NCI-H446 treated with DMSO at 0.1 percent for 48 hours (cell line): ENCODE measurements at places on chromosomes 2 and 18.

- DNase-seq = no peak
Observed at GRCh38 chr2:131045286-131046027, 47.8 kb downstream of the FAM168B start.

GRCh38 chr2:188142636-188143295 lies 148.9 kb upstream of the GULP1 start:
- DNase-seq = no peak

DNA sequence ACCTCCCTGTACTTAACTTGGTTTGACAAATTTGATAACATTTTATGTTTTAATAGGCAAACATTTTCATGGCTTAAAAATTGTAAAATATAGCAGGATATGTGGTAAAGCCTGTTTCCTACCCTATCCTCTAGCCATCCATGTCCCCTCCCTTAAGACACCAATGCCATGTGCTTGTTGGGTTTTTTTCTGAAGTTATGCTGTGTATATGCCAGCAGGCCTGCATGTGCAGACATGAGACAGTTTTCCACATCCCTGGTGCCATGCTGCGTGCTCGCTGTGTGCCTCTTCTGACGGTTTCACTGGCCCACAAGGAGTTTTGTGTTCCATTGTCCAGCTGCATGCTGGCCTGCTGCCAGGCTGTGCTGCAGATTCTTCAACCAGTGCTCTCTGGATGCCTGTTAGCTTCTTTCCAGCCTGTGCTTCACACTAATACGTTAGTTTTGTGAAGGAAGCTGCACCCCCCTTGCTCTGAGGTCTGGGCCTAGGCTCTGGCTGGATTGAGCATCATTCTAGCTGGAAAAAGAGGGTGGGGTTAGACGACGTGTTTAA lies 16.9 kb downstream of the INPP4A start:
- no peak for DNase-seq

DNA sequence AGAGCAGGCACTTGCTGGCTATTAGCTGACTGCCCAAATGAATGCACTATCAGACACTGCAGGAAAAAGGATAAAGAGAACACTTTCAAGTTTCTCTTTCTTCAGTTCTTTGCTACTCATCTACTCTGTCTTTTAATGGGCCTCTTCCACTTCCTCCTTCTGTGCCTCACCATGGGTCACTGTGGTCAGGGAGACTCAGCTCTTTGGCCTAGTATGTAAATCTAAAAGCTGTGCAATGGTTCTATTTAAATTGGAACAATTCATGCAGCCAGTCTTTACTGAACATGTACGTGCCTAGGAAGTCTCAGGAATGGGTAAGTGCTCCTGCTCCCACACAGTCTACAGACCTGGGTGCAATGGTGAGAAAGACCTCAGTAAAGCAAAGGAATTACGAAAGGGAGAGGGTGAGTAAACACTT lies 79.1 kb upstream of the DNMT3A start:
- no peak for DNase-seq

DNA sequence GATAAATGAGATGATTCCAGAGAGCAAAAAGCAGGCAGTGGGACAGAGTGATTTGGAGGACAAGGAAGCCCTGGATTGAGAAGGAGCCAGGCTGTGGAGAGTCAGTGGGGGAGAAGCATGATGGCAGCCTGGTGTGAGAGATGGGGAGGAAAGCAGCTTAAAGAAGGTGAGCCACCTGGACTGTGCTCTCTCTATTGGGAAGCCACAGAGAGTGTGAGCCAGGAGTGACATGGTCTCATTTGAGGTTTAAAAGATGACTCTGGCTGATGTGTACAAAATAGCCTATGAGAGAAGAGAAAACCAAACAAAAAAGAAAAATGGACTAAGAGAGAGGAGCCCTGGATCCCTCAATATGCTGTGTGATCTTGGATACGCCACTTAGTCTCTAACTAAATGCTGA lies 12.9 kb upstream of the EPAS1 start:
- DNase-seq = no peak

- DNase-seq = no peak
Observed at GRCh38 chr2:172000696-172001361, 1.1 kb downstream of the METAP1D start.

GRCh38 chr2:26838121-26838906 lies 9.6 kb upstream of the DPYSL5 start:
- no peak for DNase-seq

DNA sequence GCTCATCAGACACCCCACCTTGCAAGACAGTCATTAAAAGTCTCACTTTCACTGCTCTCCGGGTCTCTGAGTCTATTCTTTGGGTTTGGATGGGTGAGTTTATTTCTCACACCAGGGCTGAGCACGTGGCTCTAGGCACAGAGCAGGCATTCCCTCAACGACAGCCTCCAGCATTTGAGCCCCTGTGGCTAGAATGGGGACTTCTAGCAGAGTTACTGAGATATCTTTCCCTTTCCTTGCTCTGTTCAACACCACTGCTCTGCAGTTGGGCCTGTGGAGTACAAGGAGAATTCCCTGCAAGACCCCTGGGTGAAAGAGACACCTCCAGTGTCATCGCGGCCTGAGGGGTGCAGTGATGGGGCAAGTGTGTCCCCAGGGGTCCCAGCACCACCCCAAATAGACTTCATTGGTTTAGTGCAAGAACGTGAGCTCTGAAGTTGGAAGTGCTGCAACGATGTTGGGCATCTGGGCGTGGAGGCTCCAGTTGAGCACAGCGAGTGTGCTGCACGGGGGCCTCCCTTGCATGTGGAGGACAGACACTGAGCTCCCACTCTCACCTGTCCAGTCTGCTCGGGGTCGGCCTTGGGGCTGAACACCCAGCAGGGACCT lies 184.1 kb upstream of the HS6ST1 start:
- no peak for DNase-seq

- no peak for DNase-seq
Observed at GRCh38 chr2:50396298-50396631, 635.7 kb downstream of the NRXN1 start.

GRCh38 chr18:77208964-77209363 lies 40.7 kb upstream of the GALR1 start:
- no peak for DNase-seq

- DNase-seq = no peak
Observed at GRCh38 chr18:10023853-10024570, 110.2 kb downstream of the VAPA start.

- no peak for DNase-seq
Observed at GRCh38 chr2:109238580-109238979, 109.6 kb downstream of the SH3RF3 start.

GRCh38 chr18:50427896-50428295 lies 53.0 kb downstream of the SKA1 start:
- DNase-seq = no peak

- no peak for DNase-seq
Observed at GRCh38 chr2:167652401-167652800, 595.0 kb downstream of the STK39 start.

DNA sequence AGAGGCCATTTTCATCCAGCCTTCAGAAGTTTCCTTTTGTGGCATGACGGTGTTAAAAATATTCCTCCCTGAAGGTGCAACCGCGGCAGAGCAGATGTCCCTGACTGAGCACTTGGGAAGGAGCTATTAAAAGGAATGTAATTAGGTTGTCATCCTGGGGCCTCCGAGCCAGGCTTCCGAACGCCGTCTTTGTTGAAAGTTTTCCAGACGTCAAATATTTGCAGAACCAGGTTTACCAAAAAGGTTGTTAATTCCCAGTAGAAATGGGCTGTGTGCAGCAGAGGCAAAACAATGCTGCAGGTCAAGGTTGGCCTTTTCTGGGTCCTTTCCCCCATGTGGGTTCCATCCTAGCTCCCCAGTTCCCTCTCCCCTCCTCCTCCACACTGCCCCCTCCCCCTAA lies 110.0 kb upstream of the STPG4 start:
- DNase-seq = no peak

DNA sequence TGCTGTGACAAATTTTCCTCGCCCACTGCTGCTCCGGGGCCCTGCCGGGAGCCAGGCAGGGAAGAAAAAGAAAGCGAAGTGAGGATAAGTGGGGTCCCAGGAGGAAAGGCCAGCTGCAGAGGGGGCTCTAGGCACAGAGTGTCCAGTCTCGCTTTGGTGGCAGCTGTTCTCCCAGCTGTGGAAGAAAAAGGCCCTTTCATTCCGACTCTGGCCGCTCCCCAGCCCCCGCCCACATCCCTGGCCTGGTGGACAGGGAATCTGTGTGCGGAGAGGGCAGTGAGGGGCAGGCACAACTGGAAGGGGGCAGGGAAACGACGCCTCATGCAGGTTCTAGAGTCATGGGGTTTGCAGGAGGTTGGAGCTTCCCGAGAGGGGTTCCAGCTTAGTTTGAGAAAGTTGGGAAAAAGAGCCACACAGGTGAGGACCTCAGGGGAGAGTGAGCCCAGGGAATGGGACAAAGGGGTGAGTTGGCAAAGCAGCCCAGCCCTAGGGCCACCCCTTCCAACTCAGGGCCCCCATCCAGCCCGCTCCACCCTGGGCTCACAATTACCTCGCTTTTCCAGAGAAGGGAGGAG lies 1.8 kb downstream of the RTKN start:
- DNase-seq = no peak

GRCh38 chr18:45066210-45066609 lies 385.5 kb downstream of the SETBP1 start:
- no peak for DNase-seq

DNA sequence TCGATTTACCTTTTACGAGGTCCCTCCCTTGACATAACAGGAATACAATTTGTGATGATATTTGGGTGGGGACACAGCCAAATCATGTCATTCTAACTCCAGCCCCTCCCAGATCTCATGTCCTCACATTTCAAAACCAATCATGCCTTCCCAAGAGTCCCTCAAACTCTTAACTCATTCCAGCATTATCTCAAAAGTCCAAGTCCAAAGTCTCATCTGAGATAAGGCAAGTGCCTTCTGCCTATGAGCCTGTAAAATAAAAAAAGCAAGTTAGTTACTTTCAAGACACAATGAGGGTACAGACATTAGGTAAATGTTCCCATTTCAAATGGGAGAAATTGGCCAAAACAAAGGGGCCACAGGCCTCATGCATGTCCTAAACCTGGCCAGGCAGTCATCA lies 381.1 kb downstream of the PIK3C3 start:
- no peak for DNase-seq

DNA sequence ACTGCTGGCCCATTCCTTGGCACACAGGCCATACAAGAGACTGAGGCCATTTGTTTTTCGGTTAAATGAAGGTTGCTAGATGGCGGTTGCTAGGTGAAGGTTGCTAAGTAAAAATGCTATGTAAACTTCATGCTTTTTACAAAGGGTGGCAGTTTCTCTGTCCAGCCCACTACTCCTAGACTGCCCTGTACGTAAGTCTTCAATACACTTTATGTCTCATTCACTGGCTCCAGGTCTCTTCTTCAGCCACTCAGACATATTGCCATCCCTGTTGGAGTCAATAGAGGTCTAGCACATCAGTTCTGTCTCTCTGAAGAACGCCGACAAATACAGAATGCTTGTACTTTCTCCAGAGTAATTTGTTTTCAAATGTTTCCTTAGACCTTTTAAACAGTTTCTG lies 370.9 kb upstream of the RND3 start:
- DNase-seq = no peak

DNA sequence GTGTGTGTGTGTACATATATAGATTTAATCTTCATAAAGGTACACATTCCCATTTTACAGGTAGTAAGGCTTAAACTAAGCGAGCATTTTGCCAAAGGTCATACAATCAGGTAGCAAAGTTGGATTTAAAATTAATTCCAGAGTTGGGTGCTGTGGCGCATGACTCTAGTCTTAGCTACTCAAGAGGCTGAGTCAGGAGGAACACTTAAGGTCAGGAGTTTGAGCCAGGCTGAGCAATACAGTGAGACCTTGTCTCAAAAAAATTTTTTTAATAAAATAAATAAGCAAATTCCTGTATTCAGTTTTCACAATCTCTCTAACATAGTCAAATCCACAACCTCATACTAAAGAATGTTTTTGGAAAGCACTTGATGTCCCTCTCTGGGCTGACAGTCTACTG lies 111.5 kb upstream of the LDLRAD4 start:
- DNase-seq = no peak

- DNase-seq = no peak
Observed at GRCh38 chr2:26780203-26780760, 5.6 kb upstream of the CENPA start.

GRCh38 chr18:76374330-76375281 lies 120.4 kb downstream of the ZNF516 start:
- no peak for DNase-seq
